ENCODE measurements at places on chromosomes 5 and 9.

- DNase-seq: no peak
Measured at GRCh38 chr9:25891527-25891926, 213.3 kb upstream of the TUSC1 start.

- no peak for DNase-seq
Measured at GRCh38 chr9:100499460-100499859, 26.5 kb downstream of the TMEFF1 start.

- no peak for DNase-seq
Measured at GRCh38 chr5:137264573-137264972, 234.6 kb downstream of the SPOCK1 start.

GRCh38 chr5:135367076-135367475, 32.0 kb downstream of the MACROH2A1 start:
- DNase-seq: no peak

- DNase-seq: no peak
Measured at GRCh38 chr9:82930116-82930515, 132.8 kb downstream of the RASEF start.

All from C1 segment of cervical spinal cord (tissue), 14 donors.